PC-3 (cell line): ENCODE measurements at places on chromosomes 2 and 18.

- no peak overlapping the region for H3K27ac ChIP-seq
- no peaks in the 10 kb centered on the region for H3K36me3 ChIP-seq
- H3K4me3 ChIP-seq: no peak overlapping the region
- DNase-seq: peak; percentile 57
Measured at GRCh38 chr2:177296040-177296439, 31.5 kb upstream of the NFE2L2 start.

DNA sequence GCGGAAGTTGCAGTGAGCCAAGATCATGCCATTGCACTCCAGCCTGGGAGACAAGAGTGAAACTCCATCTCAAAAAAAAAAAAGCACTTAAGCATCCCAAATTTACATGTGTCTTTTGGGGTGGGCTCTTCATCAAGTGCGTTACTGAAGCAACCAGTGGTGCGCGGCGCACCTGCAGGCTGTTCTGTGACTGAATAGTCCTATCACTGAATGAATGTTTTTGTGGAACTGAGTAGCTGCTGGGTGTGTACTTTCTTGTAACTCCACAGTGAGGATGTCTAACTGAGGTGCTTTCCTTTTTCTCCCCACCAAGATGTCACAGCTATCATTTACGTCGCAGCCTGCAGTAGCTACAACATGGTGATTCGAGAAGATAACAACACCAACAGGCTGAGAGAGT is 17.0 kb downstream of the CHMP1B start:
- no peak overlapping the region for H3K4me3 ChIP-seq
- H3K4me1 ChIP-seq: peaks cover 11% of the 10 kb centered on the region
- no peaks in the 10 kb centered on the region for H3K27me3 ChIP-seq
- H3K27ac ChIP-seq: no peak overlapping the region

- H3K4me3 ChIP-seq: no peak overlapping the region
- H3K36me3 ChIP-seq: no peaks in the 10 kb centered on the region
- H3K27me3 ChIP-seq: no peaks in the 10 kb centered on the region
- no peak for DNase-seq
- H3K27ac ChIP-seq: no peak overlapping the region
Measured at GRCh38 chr2:207321514-207321913, 155.8 kb upstream of the KLF7 start.

DNA sequence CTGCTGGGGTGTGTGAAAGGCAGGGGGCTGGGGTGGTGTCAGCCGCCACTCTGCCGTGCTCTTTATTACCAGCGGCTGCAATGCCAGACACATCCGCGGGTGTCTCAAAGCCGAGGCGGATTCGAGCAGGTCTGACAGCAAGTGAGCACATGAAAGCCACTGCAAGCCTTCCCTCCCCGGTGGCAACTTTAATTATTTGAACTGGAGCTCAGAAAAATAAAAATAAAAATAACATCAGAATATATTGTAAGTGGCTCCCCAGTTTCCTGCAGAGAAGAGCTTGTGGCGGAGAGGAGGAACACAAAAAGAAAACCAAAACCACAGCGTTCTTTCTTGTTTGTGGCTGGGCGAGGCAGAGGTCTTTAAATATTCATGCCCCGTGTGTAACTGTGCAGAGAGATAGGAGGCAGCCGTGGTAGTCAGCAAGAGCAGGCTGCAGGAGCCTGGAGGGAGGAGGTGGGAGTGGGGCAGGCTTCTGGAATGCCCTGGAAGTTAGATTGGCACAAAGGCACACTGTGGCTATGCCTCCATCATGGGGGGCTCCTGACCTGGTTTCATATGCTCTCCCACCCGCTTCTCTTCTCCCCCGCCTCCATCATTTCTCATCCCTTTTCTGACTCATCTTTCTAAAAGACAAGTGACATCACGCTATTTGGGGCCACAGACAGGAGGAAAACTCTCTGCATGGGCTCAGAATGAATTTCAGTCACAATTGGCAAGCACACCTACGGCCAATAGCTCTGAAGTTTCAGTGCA is 199.8 kb downstream of the CLIP4 start:
- no peaks in the 10 kb centered on the region; the same call in 1 of the 2 replicates for H3K4me1 ChIP-seq
- H3K36me3 ChIP-seq: no peaks in the 10 kb centered on the region
- H3K4me3 ChIP-seq: peak overlapping the region; percentile 62
- no peak overlapping the region for H3K27ac ChIP-seq

DNA sequence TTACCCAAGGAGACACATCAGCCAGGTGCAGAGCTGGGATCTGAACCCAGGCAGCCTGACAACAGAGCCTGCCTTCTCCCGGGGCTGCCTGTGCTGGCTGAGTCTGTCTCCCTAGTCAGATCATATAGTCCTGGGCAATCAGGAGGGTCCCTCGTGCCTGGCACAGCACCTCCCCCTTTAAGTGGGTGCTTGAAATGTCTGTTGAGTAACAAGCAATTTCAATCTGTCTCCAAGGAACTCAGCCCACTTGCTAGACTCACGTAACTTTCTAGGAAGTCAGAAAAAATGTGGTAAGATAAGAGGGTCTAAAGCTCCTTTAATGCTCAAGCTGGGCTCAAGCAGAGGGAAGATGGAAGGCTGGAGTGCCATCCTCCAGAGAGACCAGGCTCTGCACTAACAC is 51.9 kb downstream of the REEP1 start:
- no peak overlapping the region for H3K4me3 ChIP-seq
- peaks cover 55% of the 10 kb centered on the region for H3K27me3 ChIP-seq
- no peak overlapping the region for H3K27ac ChIP-seq
- no peak for DNase-seq

- peak; percentile 41 for DNase-seq
- no peak overlapping the region for H3K27ac ChIP-seq
- H3K4me3 ChIP-seq: no peak overlapping the region
- H3K27me3 ChIP-seq: no peaks in the 10 kb centered on the region
- H3K36me3 ChIP-seq: no peaks in the 10 kb centered on the region
Measured at GRCh38 chr18:67074309-67074708, 442.2 kb downstream of the DSEL start.
